ENCODE measurements at places on chromosomes 6 and 20.

- DNase-seq, result no peak
Measured at GRCh38 chr6:257031-257725, 35.1 kb upstream of the DUSP22 start.

DNA sequence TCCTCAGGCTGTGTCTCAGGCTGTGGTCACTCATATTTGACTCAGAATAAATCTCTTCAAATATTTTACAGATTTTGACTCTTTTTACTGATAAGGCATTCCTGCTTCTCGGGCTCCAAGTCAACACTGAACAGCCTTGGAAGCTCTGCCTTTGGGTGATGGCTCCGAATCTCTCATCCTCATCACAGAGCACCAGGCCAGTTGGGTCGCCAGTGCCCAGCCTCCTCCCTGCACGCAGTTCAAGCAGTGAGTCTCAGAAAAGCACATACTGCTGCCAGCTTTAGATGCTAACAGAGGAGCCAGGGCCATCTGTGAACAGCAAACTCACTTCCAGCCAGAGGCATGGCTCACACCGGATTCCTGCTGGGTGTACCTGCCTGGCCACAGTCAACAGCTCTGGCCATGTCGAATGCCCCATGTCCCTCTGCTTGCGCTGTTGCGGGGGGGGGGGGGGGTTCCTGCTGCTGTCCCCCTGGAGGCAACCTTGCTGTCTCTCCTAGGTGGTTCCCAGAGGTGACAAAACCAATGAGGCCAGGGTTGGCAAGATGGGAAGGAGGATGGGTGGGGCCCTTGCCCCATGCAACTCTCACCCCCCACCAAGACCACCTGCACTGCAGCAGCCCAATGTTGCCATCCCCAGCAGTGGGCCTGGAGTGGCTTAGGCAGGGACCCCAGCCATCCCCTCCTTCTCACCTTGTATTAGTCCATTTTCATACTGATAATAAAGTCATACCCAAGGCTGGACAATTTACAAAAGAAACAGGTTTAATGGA is 248.8 kb downstream of the ERMARD start:
- no peak for DNase-seq

DNA sequence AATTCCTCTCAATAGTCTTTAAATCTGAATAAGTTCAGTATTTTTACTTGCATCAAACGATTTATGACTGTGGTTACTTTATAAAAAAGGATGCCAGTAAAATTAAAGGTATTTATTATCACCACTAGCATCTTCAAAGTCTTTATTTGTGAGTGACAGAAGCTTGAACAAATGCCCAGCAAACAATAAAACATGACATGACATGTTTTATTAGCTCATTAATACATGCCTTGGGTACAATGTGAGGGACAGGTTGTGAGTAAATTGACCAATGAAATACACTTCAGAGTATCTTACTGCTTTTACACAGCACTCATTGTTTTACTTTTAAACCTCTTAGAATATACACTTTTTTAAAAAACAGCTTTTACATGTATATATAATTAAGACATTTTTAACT is 113.4 kb upstream of the BEND3 start:
- DNase-seq, result no peak

GRCh38 chr20:32359633-32360332 is 1.7 kb downstream of the ASXL1 start:
- no peak for DNase-seq

DNA sequence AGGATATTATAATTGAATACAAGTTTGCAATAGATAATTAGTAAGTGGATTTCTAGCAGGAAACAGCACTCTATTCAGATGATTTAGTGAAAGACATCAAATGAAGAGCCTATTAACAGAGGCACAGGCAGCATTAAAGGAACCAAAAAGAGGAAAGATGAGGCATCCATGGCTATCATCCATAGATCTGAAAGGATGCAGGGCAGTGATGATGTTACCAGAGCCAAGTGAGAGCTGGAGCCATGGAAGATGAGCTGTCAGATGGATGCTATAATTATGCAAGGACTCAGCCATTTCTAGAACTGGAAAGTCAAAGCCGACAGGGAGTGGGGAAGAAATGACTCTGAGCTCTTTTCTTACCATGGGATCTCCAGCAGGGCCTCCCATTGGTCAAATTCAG is 66.8 kb upstream of the ANKEF1 start:
- no peak for DNase-seq

DNA sequence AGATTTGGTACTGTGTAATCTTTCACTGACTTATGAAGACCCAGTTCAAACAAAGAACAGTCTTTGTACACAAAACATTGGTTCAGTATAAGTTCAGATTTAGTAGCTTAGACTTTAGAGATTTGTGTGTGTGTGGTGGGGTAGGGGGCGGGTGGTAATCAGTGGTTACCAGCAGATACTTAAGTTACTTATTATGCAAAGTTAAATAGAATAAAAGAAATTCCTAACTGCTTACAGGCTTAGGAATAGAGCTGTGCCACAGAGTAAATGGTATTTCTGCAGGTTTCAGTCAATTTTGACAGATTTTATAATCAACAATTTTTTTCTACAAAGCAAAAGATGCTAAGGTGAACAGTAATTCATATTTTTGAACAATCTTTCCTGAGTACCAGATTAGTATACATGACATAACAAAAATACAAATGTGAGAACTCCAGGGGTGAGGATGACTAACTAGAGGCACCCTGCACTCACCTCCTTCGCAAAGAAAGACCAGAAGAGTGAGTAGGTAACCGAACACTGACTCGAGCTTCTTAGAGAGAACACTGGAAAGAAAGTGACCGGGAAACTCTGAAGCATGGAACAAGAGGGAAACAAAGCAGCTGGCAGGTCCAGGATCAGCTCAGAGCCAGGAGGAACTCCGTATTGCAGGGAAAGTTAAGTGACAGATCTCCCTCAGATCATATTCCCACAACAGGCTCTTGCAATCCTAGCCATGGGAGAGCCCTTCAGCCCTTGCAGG is 560.6 kb downstream of the COL12A1 start:
- DNase-seq, result no peak

GRCh38 chr6:69390125-69390524 is 406.7 kb downstream of the LMBRD1 start:
- no peak for DNase-seq

DNA sequence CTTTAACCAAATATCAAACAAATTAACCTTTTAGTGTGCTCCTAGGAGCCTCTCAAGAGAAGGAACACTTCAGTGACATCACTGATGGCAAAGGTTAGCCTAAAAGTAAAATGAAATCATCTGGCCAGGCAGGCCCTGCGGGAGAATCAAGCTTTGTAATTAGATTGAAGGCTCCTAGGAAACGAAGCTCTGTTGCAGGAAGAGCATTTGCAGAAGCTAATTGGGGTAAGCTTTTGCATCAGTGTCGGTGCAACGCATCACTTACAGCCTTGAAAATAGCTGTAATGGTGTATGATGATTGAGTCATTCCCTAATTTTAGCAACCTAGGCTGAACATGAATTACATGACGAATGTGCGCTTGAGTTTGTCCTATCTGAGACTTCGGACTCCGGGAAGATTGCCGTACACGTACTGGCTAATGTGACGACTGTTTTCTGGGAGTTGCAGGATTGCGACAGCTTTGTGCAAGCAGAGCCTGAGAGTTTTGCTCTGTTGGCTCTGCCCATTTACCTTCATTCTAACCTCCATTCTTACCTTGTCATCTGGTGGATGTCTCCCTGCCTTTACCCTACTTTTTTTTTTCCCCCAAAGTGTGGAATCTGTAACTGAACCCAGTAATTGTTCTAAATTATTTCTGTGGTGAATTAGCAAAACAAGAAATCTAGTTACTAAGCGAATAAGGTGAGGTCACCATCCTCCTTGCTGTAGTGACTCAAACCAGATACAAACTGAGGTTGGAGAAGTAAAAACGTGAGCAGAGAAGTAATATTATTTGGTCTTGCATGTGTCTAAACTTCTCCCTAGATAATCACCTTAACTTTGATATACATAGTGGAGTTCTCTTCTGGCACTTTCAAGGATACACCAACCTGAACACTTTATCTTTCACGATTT is 675.9 kb upstream of the CITED2 start:
- DNase-seq, result no peak

GRCh38 chr6:37365791-37366190 is 12.0 kb downstream of the RNF8 start:
- DNase-seq, result no peak

GRCh38 chr6:82270881-82271635 is 23.5 kb upstream of the IBTK start:
- no peak for DNase-seq

GRCh38 chr6:100065348-100065747 is 71.3 kb upstream of the MCHR2 start:
- DNase-seq, result no peak

DNA sequence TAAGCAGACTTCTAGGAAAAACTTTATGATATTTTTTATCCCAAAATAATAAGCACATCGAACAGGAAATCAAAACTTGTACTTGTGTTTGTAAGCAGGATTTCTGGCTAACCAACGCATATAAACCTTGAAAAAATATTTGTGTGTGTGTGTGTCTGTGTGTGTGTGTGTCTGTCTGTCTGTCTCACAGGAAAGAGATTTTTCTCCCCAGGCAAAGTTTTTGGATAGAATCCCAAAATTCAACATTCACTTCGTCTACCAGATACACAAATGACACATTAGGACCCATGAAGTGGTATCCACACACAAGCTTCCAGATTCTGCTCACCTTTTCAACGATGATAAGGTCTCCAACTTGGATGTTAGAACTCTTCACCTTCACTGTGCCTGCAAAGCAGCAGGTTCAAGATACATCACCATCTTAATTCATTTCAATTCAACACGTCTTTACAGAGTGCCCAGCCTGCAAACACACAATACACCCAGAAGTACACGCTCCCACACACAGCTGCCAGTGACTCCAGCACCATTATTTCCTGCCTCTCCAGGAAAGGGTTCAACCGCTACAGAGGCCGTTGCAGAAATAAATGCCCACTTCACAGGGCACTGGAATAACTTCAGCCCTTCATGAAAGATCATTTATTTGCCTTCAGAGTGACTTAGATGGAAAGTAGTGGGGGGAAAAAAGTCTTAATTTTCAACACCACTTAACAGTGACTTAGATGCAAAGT is 70.9 kb downstream of the ATP9A start:
- DNase-seq, result no peak

GRCh38 chr20:63102721-63103375 is 96.1 kb upstream of the BHLHE23 start:
- DNase-seq, result peak; percentile 54

DNA sequence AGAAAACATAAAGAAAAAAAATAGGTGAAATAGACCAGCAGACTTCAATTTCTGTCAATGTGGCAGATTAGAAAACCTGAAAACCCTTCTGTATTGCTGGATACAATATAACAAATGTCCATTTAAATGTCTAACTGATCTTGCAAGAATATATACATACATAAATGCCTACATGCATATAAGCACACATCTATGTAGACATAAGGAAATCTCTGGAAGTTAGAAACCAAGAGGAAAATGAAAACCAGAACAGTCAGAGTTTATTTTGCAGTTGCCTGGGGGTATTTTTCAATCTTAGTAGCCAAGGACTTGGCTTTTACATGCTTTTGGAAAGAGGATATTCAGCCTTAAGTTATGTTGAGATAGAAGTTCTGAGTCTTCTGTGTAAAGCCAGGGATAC is 184.0 kb downstream of the RPS12 start:
- DNase-seq, result no peak

- no peak for DNase-seq
Measured at GRCh38 chr6:75331151-75331550, 46.6 kb upstream of the TMEM30A start.

GRCh38 chr6:32973144-32974015 is 5.0 kb downstream of the BRD2 start:
- DNase-seq, result no peak

GRCh38 chr6:101439790-101440189 is 46.3 kb downstream of the GRIK2 start:
- no peak for DNase-seq

DNA sequence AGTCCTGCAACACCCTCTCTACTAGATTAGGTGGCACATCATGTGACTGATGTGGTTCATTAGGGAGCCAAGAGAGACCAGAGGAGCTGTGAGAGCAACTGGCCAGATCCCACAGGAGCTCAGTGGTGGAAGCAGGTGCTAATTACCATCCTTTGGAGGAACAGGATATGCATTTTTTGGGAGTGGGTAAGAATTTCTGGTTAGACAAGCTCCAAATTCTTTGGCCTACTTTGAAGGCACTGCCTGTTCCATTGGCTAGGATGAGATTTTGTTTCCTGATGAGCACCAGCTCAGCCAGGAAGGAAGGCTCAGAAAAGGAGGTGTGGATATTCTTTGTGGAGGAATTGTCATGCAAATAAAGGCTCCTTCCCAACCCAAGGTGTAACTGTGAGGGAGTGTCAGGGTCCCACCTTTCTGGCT is 130.3 kb upstream of the BMP2 start:
- DNase-seq, result no peak

- DNase-seq, result peak; percentile 26
Measured at GRCh38 chr6:148747471-148748165, 788 bp downstream of the UST start.

- no peak for DNase-seq
Measured at GRCh38 chr6:113412589-113413357, 444.4 kb upstream of the MARCKS start.

GRCh38 chr6:19472153-19472552 is 365.0 kb upstream of the ID4 start:
- DNase-seq, result no peak

- DNase-seq, result no peak
Measured at GRCh38 chr6:117919275-117919674, 12.2 kb downstream of the SLC35F1 start.

DNA sequence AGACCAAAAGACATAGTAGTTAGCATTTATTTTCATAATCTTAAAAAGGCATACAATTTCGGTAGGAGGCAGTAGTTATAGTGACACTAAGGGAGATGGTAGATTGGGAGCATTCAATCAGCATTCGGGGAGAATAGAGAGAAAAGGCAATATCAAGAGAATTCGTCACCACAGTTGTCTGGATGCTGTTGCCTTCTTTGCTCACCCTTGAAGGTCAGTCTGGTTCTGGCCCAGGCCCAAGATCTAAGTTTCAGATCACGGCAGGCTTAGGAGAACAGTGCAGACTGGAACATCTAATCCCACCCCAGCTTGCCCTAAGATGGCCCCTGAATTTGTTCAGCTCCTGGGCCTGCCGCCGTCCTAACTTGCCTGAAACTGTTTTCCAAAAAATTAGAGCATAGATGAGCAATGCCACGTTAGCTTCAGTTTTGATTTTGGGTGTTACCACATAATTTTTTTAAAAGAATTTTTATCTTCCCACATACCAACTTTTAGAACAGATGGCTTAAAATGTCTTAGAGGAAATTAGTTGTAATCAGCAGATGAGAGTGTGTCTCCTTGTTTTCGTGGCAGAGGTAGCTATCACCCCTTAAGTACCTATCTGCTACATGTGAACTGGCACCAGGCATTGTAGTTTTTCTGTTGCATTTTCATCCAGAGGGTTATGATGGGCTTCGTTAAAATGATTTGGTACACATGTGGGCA is 8.3 kb upstream of the CEP85L start:
- no peak for DNase-seq

GRCh38 chr6:32087574-32088486 is 21.3 kb downstream of the TNXB start:
- DNase-seq, result peak; percentile 65

DNA sequence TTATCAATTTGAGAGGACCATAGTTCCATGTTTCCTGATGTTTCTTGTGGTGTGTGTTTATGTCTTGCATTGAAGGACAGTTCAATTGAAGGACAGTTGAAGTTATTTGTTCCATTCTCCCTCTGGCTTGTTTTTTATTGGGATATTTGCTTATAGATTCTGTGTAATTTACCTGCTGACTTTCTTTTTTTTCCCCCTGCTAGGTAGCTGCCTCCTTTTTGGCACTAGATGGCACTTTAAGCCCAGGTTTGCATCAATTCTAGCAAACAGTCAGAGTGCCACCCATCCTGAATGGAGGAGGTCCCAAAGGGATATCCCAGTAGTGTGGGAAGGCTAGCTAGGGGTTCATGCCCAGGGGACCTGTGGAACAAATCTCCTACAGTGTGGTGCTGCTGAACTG is 78.1 kb downstream of the CFAP61 start:
- DNase-seq, result no peak
